ENCODE measurements at places on chromosomes 5 and 9.

- DNase-seq: no peak
These were observed 292.3 kb downstream of the SMARCA2 start for GRCh38 chr9:2307480-2307879.

DNA sequence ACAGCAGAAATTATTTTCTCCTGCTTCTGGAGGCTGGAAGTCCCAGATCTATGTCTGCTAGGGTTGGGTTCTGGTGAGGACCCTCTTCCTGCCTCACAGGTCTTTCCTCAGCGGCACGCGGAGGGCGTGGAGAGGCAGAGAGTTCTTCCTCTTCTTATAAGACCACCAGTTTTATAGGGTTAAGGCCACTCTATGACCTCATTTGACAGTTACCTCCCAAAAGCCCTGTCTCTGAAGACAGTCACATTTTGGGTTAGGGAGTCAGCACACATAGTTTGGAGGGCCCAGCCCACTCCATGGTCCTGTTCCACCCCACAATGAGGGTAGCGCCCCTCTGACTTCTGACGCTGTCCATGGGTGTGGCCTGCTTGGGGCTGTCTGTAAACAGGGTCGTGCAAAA is 46.7 kb downstream of the TRIP13 start:
- no peak for DNase-seq

DNA sequence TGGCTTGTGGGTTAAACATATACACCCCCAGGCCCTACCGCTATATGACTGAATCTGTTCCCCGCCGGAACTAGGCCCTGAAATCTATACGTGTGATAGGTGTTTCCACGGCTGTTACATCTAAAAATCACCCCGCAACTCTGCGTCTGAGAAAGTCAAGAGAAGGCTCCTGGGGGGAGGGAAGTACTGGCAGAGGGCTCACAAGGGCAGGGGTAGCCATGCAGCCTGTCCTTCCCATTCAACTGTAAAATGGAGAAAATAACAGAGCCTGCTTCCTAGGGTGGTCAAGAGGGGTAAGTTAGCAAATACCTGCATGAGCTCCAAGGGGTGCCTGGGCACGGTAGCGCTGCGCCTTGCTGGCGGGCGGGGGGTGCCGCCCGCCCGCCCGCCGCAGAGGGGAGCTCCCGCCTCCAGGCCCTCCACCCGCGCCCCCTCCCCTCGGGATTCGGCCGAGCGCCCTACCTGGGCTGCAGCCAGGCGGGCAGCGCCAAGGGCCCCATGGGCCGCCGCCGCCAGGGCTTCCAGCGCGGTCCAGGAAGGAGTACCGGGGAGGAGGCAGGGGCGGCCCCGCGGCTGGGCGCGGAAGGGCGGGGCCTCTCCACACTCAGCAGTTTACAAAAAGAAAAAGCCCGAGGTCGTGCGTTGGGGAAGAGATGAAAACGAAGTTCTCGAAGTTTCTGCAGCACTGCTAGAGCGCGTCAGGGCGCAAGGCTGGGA is at the start of gene HACD4:
HACD4 (minus strand) TSS at position 550 of the 717 bp plus-strand sequence; CDS start at position 500, 50 bp downstream.
- DNase-seq: peak; percentile 12

DNA sequence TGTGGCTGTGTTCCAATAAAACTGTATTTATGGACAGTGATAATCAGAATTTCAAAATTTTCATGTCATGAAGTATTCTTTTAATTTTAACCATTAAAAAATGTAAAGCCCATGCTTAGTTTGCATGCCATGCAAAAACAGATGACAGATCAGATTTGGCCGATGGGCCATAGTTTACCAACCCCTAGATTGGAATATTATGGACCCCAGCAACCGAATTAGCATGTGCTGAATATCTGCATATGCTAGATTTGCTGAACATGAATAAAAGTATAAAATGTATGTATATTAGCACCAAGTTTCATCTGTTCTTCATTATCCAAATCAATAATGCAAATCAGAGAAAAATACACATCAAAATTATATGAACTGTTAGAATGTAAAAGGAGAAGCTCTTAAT is 158.5 kb upstream of the PPP1R2B start:
- no peak for DNase-seq

DNA sequence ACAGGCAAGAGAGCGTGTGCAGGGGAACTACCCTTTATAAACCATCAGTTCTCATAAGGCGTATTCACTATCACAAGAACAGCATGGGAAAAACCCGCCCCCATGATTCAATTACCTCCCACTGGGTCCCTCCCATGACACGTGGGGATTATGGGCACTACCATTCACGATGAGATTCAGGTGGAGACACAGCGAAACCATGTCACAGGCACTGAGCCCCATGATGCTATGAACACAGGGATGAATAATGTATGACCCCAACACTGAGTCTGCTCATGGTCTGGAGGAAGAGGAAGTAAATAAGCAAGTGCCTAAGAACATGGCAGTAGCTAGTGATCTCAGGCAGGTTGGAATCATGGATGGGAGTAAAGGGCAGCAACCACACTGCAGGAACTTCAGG is 281.0 kb upstream of the ZNF462 start:
- no peak for DNase-seq

- no peak for DNase-seq
These were observed 41.4 kb upstream of the IFNK start for GRCh38 chr9:27482709-27483108.

DNA sequence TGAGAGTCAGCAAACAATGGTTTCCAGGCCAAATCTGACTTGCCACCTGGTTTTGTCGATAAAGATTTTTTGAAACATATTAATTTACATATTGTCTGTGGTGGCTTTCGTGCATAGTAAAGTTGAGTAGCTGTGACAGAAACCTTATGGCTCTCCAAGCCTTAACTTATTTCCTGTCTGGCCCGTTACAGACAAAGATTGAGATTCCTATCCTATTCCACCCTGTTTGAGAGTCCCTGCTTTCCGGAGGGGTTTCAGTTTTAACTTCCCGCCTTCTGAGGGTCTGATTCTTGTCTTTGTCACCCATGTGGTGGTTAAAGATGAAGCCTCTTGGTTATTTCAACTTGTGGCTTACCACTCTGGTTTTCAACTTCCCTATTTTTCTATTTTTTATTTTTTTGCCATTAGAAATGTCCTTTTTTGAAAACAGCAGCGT is 11.4 kb downstream of the OTULIN start:
- DNase-seq: no peak

GRCh38 chr9:105007143-105007542 is 79.2 kb upstream of the ABCA1 start:
- DNase-seq: no peak
